ENCODE measurements at places on chromosomes 5 and 9.
A peak's percentile ranks its signal among the peaks of the same experiment; 100 is the strongest.

DNA sequence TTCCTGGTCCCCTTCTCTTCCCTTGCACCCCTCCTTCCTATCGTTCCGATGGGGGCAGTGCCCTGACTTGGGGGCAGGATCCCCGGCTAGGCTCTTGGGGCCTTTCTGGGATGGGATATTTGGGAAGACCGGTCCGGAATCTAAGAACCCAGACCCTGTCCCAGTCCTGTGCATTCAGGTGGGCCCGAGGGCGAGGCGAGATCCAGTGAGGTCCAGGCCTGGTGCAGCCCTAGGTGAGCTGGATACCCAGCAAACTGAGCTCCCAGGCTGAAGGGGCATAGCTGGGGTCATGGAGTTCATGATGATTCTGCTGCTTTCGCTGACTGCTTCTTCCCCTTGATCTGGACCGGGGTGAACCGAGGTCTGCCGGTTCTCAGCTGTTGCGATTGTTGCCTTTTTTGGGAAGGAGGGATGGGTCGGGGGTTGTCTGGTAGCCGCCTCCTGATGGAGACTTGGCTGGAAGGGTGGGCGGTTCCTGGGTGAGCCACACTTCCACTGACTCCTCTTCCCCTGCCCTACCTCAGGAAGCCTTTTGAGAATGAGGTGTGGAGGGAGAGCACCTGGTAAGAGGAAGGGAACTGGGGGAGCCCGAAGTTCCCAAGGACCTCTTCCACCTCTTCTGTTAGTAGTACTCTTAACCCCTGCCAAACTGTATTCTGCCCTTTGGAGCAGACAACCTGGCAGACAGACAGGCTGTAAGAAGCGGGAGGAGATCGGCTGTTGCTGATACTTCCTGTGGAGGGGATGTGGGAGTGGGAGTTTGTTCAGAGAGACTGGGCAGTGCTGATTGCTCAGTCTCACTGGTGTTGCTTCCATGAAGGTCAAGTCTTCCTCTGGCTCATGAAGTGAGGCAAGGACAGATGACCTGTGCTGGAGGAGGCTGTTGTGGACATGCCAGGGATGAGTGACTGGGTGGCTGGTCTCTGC lies 1.0 kb downstream of the LRRC8A start:
- DNase-seq: no peak

DNA sequence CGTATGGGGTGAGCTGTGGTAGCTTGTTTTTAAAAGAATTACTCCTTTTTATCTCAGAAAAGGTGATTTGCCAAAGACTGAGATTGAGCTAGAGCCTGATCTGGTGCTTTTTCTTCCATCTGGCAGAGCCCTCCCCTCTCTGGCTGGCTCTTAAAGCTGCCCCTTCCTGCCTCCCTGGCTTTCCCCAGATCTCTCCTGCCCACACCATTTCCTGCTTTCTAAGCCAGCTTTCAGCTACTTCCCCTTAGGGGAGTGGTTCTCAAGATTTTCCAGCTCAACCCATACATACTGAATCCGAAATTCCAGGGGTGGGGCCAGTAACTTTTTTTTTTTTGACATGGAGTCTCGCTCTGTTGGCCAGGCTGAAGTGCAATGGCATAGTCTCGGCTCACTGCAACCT lies 4.8 kb upstream of the ACOT12 start:
- DNase-seq: no peak

DNA sequence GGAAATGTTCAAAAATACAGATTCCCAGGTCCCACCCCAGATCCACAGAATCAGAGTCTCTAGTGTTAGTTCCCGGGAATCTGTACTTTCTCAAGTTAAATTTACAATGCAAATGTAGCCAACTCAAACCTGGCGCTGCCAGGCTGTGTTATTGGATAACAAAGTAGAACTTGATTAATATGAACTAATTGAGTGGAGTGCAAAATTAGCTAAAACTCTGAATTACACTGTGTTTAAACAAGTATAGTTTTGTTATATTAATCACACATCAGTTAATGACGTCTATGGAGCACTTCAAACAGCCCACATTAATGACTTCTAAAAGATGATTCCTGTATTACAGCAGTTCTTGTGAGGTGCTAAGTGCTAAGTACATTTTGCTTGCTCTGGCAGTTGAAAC lies 32.4 kb upstream of the CYFIP2 start:
- no peak for DNase-seq

DNA sequence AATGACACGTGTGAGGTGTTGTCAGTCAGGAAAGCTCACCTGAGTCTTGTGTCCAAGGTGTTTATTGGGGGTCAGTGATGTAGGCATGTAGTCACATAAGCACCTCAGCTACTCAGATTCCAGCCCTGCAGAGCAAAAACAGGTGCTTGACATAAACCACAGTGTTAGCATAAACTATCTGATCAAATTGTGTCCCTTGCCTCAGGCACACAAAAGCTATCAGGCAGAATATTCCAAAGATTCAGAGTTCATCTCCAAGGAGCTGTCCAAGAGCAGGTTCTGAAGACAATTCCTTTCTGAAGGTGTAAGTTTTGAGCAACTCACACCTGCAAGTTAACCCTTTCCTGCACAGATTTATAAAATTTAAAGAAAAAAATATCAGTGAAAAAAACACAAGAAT lies 102.2 kb upstream of the ITGA1 start:
- DNase-seq: no peak

DNA sequence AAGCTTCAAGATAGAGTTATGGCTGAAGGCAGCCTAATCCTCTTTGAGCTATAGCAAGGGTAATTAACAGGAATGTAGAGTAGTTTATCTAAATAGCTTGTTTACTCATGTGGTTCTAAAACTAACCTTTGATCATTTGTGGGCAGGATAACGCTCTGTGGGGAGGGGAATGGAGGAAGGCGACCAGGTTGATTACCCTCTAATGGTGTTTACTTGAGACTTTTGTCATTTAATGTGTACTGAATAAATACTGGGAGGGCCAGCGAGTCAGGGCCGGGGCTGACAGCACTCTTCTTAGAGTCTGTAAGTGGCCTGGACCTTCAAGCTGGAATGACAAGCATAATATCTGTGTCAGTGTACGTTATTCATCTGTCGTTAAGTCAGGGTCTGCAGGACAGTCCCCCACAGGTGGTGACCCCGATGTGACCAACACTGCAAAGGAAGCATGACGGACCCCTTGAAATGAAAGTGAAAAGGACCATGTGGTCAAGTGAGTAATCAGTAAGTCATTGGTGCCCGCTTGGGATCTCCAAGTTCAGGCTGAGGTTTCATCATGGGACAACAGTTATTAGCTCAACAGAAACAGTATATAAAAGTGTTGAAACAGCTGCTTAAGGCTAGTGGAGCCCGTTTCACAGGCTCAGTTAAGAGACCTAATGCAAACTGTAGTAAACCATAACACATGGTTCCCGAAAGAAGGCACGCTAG lies 162.6 kb downstream of the CPLANE1 start:
- DNase-seq: peak; percentile 94

DNA sequence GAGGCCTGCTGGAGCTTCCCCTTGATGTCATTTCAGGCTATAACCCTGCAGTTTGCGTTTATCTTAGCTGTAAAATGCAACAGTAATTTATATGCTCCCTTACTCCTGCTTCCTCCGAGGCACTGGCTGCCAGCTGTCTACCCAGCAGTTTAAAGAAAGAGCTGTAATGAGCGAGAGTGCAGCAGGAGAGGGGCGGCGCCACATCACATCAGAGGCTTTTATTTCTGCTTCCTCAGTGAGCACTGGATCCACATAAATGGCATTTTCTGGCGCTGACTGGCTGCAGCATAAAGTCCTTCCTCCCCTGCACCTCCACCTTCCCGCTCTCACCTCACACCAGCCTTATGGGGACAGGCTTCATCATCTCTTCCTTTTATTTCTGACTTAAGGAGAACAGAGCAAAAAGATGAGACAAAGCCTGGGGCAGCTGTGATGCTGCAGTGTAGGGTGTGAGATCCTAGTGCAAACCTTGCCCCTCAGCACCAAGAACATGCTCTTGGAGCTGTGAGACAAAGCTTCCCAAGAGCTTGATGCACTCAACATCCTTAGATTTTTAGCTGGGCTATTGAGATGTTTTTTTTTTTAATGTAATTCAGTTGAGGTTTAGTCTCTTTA lies 829.6 kb upstream of the ZNF608 start:
- no peak for DNase-seq

DNA sequence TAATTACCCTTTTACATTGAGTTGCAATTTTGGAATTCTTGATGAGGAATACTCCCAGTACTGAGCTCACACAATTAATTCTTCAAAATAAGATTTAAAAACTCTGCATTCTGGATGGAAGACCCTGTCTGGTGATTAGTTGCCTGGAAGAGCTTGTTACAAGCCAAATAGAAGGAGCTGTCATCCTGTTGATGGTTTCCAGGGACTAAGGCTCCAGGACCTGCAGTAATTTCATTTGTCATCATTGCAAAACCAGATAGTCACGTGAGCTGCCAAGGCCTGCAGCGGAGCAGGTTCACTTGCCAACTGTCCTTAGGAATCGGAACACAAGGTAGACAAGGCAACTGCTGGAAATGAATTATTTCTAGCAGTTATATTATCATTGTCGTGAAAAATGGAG lies 597.7 kb downstream of the CCDC171 start:
- no peak for DNase-seq

DNA sequence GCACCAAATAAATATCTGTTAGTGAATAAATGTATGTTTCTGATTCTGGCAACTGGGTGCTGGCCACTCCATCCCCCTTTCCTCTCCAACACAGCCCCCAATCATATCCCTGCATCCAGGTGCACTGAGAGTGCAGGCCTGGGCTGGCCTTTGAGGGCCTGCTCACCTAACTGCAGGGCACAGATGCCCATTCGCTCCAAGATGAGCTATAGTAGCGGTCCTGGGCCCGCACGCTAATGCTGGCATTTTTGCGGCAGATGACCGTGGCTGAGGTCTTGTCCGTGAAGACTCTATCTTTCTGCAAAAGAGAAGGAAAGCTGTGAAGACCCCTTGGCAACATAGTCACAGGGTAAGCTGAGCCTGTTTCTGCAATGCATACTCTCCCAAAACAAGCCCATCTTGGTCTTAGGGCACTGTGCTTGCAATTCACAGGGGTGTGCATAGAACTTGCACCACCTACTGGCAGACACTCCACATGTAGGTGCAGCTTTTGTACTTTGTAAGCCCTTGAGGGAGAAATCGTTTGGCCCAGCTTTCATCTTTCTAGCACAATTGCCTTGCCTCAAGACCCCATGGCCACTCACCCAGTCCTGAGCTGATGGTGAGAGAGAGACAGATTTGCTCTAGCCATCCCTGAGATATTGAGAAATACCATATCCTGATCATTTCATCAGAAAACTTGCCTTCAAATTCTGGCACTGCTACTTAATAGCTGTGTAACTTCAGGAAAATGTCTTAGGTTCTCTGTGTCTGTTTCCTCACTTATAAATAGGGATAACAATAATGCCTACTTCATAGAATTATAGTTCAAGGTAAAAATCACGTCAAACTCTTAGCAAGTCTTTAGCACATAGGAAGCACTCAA lies 13.5 kb downstream of the IL12B start:
- DNase-seq: peak; percentile 80

DNA sequence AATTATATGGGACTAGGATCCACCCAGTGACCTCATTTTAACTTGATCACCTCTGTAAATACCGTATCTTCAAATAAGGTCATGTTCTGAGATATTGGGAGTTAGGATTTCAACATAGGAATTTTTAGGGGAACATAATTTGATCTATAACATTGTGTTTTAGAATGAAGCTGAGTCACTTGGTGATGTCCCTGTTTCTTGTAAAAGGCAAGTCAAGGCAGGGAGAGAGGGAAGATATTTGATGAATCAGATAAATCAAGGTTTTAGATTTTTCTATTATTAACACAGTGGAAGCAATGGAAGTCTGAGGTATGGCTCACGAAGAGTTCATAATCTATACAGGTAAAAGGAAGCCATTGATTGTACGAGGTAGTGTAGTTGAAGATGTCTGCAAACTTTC lies 11.8 kb upstream of the GPR151 start:
- no peak for DNase-seq

DNA sequence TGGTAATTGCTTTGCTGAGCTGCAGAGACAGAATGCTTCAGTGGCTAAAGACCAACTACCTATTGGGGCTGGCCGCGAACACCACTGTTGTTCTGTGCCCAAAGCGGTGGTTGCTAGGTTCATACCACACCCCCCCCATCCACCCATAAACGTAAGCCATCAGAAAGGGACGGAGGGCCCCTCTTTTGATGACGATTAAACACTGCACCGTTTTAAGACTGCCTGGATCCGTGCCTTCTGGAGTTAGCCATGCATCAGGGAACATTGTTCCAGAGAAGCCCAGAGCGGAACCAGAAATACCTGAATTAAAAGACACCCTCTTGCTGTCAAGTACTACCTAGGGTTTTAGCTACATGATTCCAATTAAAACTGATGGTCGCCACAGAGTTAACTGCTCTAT lies 369.1 kb upstream of the DAP start:
- DNase-seq: no peak

- DNase-seq: no peak
Measured at GRCh38 chr5:45862763-45863162, 166.6 kb upstream of the HCN1 start.

GRCh38 chr9:19456996-19457692 lies 48.3 kb downstream of the ACER2 start:
- DNase-seq: peak; percentile 64

GRCh38 chr5:112491257-112491656 lies 72.2 kb upstream of the EPB41L4A start:
- peak; percentile 5 for DNase-seq

DNA sequence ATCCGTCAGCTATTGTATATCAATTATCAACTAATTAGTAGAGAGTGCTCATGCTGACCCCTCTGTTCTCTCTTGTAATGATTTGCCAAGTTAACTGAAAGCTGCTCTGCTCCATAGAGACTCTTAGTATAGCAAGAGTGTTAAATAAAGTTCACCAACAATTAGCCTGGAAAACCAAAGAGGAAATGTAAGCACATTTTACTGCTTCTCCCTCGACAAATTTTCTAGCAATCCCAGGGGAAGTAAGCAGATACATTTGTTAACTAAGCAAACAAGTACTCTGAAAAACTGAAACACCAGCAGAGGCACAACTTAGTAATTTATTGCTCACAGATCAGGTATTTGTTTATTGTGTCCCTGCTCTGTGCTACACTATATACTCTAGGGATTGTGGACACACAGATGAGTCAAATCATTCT lies 162.2 kb downstream of the GLIS3 start:
- peak; percentile 86 for DNase-seq

GRCh38 chr5:138453590-138453989 lies 11.7 kb upstream of the EGR1 start:
- DNase-seq: no peak

DNA sequence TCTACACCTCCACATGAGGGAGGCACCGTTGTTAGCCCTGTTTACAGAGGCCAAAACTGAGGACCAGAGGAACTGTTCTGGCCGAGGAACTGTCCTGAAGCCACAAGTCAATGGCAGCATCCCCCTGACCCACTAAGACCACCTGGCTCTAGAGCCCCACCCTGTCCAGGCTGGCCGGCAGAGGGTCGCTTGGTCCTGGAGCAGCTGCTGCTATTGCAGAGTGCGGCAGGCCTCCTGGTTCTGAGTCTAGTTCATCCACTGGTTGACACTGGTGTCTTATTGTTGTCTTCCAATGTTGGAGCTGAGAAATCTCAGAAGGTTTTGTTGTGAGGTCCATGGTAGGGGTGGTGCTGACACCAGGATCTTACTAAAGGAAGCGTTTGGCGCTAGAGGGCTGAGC lies 26.6 kb upstream of the ANGPTL2 start:
- no peak for DNase-seq

- no peak for DNase-seq
Measured at GRCh38 chr5:65779643-65780042, 57.6 kb downstream of the NLN start.

Data from iris pigment epithelial cell (primary cell).